Pancreas (tissue), 10 donors: ENCODE measurements at places on chromosomes 12 and 14. TPM values are rescaled to one million over a fixed set of nuclear protein-coding genes. Genes with fewer than 3 reads are reported as not detected.

The HOMEZ gene
- 5.9 TPM for polyA plus RNA-seq

The ASPG gene
- polyA plus RNA-seq: 0.27 TPM

The LRRIQ1 gene
- 2.0 TPM for polyA plus RNA-seq

The MYO1H gene
- polyA plus RNA-seq: 0.07 TPM

The FBXO21 gene
- polyA plus RNA-seq: 9.0 TPM

The TMEM229B gene
- polyA plus RNA-seq: 1.9 TPM
